ENCODE measurements at places on chromosomes 3 and 15. TPM values are rescaled to one million over a fixed set of nuclear protein-coding genes. Genes with fewer than 3 reads are reported as not detected.

Gene BCHE
- total RNA-seq, result 0.92 TPM

Gene PCSK6
- total RNA-seq, result 7.8 TPM

Gene OR5K4
- total RNA-seq, result not detected

Gene SLC22A14
- not detected for total RNA-seq

Gene GATA2
- total RNA-seq, result not detected

Gene CPLX3
- not detected for total RNA-seq

Gene VGLL3
- 0.65 TPM for total RNA-seq

Gene C3orf20
- total RNA-seq, result not detected

Gene LRRC31
- not detected for total RNA-seq

Gene GABRG3
- not detected for total RNA-seq

Gene GHSR
- not detected for total RNA-seq

Gene PLSCR1
- total RNA-seq, result 38.1 TPM

Gene TRIM71
- total RNA-seq, result not detected

Gene CCRL2
- total RNA-seq, result not detected

Gene PP2D1
- not detected for total RNA-seq

Measured in airway epithelial cell (primary cell).